Stimulated activated memory B cell treated with anti-CD40 and anti-IgM and Interleukin-4, amounts not matched to agents 10 μg/mL and 1 μg/mL and 100 μg/mL, for 72 hours (primary cell): ENCODE measurements at places on chromosomes 3 and 15.

DNA sequence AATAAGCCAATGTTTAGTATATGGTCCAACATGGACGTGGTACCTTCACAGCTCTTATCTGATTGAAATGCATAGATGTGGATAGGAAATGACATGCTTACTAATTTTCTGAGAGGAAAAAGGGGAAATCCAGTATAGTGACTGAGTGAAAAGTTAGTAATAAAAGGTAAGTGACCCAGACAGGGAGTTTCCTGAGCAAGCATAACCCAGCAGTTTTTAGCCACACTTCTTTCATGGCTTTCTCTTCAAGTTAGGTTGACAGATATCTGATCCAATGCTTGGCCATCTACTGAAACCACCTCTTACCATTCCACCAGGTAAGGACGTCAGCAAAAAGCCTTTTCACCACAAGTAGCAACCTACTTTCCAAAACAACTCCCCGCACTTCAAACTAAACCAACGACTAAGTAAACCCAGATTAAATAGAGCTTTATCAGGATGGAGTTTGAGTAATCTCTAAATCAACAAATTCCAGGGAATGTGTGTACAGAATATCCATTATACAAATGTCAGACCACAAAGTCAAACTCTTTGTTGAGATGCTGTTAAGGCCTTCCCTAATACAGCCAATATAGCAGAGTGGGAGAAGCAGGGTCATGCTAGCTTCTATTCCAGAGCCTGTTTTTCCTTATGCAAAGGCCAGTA is 329.7 kb downstream of the RORA start:
- ATAC-seq: peak; percentile 85
- no peaks in the 10 kb centered on the region for H3K36me3 ChIP-seq
- H3K4me1 ChIP-seq: peaks cover 24% of the 10 kb centered on the region
- no peaks in the 10 kb centered on the region for H3K27me3 ChIP-seq
- no peak overlapping the region for H3K4me3 ChIP-seq
- no peak overlapping the region for H3K27ac ChIP-seq

DNA sequence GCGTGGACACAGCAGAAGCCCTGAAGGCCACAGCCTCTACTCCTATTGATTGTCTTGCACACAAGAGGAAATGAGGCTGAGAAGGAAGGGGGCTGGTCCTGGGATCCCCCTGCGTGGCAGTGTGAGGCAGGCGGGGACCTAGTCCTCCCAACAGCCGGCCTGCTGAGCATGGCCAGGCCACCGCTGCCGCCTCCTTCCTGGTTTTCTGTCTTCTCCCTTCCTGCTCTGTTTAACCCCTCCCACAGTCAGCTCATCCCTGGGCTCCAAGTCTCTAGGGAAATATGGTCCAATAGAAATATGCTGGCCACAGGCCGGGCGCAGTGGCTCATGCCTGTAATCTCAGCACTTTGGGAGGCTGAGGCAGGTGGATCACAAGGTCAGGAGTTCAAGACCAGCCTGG is 42.1 kb upstream of the HES1 start:
- no peaks in the 10 kb centered on the region for H3K36me3 ChIP-seq
- no peak overlapping the region for H3K4me3 ChIP-seq
- peaks cover 49% of the 10 kb centered on the region for H3K4me1 ChIP-seq
- ATAC-seq: no peak

- H3K27me3 ChIP-seq: peaks cover 8% of the 10 kb centered on the region
- H3K27ac ChIP-seq: no peak overlapping the region
- no peak overlapping the region for H3K4me3 ChIP-seq
- no peak for ATAC-seq
- no peaks in the 10 kb centered on the region for H3K36me3 ChIP-seq
Observed at GRCh38 chr3:176953106-176954060, 243.9 kb downstream of the TBL1XR1 start.

DNA sequence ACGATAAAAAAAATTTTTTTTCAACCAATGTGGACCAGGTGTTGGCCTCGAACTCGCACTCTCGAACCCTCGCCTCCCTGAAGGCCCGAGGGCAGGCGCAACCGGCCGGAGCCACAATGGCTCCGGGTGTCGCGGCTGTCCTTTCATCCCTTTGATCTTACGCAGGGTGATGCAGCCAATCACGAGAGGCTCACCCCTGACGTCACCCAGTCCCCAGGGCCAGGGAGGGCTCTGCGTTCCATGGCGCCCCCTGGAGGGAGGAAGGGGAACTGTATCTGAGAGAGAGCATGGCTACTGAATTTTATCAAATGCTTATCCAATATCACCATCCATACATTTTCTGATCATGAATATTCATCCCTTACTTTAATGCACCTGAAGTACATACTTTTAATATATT is 15.4 kb upstream of the GMNC start:
- ATAC-seq: no peak
- no peaks in the 10 kb centered on the region for H3K36me3 ChIP-seq
- H3K4me1 ChIP-seq: no peaks in the 10 kb centered on the region

- H3K4me3 ChIP-seq: no peak overlapping the region
- no peaks in the 10 kb centered on the region for H3K4me1 ChIP-seq
- no peak overlapping the region for H3K27ac ChIP-seq
- H3K36me3 ChIP-seq: peaks cover 3% of the 10 kb centered on the region
Observed at GRCh38 chr3:9067352-9067975, 104.2 kb upstream of the RAD18 start.
